ENCODE measurements at places on chromosomes 7 and 10. TPM values are rescaled to one million over a fixed set of nuclear protein-coding genes. Genes with fewer than 3 reads are reported as not detected.

Gene PDCD4
- 83.3 TPM for total RNA-seq

Gene PRTFDC1
- total RNA-seq: 1.7 TPM

Gene HOXA3
- not detected for total RNA-seq

Gene VSIR
- 60.8 TPM for total RNA-seq

Gene CYP2C18
- not detected for total RNA-seq

Gene TYSND1
- 17.1 TPM for total RNA-seq

Data from activated CD8-positive, alpha-beta memory T cell treated with anti-CD3 and anti-CD28 coated beads for 36 hours (primary cell).